ENCODE measurements at places on chromosomes 4 and X. TPM values are rescaled to one million over a fixed set of nuclear protein-coding genes. Genes with fewer than 3 reads are reported as not detected.
A peak's percentile ranks its signal among the peaks of the same experiment; 100 is the strongest.

Gene RPA4
- 1.1 TPM for total RNA-seq

DNA sequence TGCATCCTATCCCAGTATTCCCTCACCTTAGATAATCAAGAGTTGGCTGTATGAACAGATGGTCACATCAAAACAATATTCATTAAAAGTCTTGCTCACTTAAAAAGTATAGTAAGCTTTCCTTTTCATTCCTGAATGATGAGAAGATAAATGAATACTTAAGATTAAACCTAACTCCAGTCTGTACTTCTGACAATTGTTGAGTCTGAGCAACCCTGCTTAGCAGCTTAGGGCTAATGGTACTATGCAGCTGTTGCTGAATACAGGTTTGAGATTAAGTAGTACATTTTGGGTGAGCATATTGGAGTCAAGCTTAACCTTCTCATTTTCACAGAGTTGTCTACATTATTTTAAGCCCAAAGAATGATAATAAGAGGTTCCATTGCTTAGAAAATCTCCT lies 121.7 kb upstream of the ETNPPL start:
- no peak for DNase-seq

- DNase-seq, result no peak
Observed at GRCh38 chrX:123140904-123141303, 43.2 kb upstream of the GRIA3 start.

GRCh38 chr4:142818031-142818430 lies 28.1 kb downstream of the INPP4B start:
- no peak for DNase-seq

Gene TXLNG
- total RNA-seq, result 5.1 TPM

- peak; percentile 3 for DNase-seq
Observed at GRCh38 chrX:131577413-131577812, 33.5 kb downstream of the OR13H1 start.

DNA sequence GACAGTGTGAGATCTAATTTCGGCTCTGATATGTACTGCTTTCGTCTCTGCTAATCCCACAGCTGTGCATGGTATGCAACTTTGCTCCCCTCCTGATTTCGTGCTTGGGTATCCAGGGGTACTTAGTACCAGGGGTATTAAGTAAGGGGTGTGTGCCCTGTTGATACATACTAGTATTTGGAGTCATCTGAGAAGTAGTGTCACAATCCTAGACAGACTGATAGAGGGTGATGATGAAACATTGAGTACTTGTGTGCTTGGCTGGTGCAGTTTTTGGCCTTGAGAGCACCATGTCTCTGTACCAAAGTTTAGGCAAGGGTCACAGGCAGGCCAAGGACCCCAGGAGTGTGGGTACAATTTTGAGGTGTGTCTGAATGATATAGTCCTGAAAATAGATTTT lies 10.9 kb downstream of the GPAT3 start:
- DNase-seq, result no peak

Gene ZC4H2
- 11.6 TPM for total RNA-seq

- DNase-seq, result no peak
Observed at GRCh38 chrX:135194684-135195083, 23.5 kb upstream of the CT55 start.

Gene KIT
- total RNA-seq, result 0.29 TPM

- no peak for DNase-seq
Observed at GRCh38 chr4:114684462-114684861, 85.9 kb downstream of the UGT8 start.

- DNase-seq, result no peak
Observed at GRCh38 chr4:47071901-47072341, 40.6 kb downstream of the GABRB1 start.

DNA sequence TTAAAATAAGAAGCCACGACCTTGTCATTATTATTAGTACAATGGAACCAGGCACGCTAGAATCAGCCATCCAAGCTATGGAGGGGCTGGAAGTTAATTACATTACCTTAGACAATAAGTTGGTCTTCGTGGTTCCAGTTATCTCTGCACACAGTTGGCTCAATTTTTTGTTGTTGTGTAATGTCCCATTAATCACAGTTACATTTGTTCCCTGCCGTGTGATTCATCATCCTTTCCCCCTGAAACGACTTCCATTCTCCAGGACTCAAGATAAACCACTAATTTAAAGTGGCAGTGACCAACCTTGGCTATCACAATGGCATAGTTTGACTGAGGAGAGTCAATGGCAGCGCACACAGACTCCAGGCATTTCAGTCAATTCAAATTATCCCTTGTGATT lies 905.0 kb downstream of the RAB28 start:
- no peak for DNase-seq

DNA sequence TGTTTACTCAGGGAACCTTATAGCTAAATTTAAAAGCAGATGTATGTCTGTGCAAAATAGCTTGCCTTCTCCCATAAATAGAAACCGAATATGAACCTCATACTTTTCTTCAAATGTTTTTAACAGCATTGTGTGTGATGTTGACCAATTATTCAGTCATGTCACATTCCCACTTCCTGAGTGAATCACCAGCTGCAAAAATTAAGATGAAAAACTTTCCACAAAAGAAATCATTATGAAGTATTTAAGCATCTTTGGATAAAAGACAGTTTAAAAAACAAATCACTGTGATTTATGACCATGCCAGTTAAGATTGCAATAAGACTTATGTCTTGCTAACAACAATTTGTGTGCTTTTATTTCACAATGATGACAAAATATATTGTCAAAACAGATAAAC lies 220.1 kb downstream of the PDGFC start:
- no peak for DNase-seq

- no peak for DNase-seq
Observed at GRCh38 chr4:109754093-109754857, 24.4 kb upstream of the PLA2G12A start.

- DNase-seq, result no peak
Observed at GRCh38 chrX:120304256-120304655, 7.0 kb downstream of the TMEM255A start.

DNA sequence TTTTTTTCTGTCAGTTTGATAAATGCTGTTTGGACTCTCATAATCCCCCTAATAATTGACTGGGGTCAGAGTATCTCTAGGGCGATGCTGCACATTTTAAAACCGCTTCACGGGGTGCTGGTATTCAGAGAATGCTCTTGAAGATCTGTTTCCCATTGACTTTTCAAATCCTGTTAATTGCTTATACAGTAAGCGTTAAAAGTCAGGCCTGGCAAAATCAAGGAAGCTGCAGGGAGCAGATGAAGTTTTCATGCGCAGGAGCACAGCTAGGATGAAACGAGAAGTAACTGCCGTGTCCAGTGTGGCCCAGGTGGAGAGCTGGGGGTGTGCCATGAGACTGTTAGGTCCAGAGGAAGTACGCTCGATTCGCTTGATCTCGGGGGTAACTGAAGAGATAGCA lies 312.9 kb downstream of the TRIML1 start:
- DNase-seq, result no peak

- DNase-seq, result no peak
Observed at GRCh38 chrX:132532097-132532496, 43.3 kb upstream of the MBNL3 start.

Gene RASL11B
- under 0.01 TPM for total RNA-seq

Gene DTHD1
- not detected for total RNA-seq

- peak; percentile 50 for DNase-seq
Observed at GRCh38 chr4:6869944-6870343, 39.7 kb upstream of the TBC1D14 start.

Gene DMRTC1
- total RNA-seq, result not detected

- no peak for DNase-seq
Observed at GRCh38 chr4:188554413-188554812, 415.2 kb downstream of the TRIML1 start.

DNA sequence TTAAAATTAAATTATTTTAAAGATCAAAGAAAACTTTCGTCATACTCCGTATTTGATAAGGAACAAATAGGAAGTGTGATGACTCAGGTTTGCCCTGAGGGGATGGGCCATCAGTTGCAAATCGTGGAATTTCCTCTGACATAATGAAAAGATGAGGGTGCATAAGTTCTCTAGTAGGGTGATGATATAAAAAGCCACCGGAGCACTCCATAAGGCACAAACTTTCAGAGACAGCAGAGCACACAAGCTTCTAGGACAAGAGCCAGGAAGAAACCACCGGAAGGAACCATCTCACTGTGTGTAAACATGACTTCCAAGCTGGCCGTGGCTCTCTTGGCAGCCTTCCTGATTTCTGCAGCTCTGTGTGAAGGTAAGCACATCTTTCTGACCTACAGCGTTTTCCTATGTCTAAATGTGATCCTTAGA lies at the start of gene CXCL8:
Gene CXCL8 (plus strand): TSS at position 217 of the 426 bp plus-strand sequence. CDS start 90 bp downstream, at position 307.
- peak; percentile 67 for DNase-seq

Gene TCP11X2
- not detected for total RNA-seq

GRCh38 chrX:109863811-109864210 lies 130.8 kb upstream of the ACSL4 start:
- DNase-seq, result no peak

Gene NAT8L
- total RNA-seq, result under 0.01 TPM

DNA sequence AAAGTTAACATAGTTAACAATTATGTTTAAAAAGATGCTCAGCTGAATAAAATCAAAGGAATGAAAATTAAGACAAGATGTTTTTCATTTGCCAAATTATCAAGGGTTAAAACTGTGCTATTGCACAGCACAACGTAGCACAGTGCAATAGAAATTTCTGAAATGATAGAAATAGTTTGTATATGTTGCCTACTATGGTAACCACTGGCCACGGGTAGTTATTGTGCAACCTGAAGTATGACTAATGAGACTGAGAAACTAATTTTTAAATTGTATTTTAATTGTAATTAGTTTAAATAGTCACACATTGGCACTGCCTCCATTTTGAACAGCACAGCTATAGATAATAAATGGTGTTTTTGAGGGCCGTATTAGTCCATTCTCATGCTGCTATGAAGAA lies 343.1 kb upstream of the FAM241A start:
- no peak for DNase-seq

DNA sequence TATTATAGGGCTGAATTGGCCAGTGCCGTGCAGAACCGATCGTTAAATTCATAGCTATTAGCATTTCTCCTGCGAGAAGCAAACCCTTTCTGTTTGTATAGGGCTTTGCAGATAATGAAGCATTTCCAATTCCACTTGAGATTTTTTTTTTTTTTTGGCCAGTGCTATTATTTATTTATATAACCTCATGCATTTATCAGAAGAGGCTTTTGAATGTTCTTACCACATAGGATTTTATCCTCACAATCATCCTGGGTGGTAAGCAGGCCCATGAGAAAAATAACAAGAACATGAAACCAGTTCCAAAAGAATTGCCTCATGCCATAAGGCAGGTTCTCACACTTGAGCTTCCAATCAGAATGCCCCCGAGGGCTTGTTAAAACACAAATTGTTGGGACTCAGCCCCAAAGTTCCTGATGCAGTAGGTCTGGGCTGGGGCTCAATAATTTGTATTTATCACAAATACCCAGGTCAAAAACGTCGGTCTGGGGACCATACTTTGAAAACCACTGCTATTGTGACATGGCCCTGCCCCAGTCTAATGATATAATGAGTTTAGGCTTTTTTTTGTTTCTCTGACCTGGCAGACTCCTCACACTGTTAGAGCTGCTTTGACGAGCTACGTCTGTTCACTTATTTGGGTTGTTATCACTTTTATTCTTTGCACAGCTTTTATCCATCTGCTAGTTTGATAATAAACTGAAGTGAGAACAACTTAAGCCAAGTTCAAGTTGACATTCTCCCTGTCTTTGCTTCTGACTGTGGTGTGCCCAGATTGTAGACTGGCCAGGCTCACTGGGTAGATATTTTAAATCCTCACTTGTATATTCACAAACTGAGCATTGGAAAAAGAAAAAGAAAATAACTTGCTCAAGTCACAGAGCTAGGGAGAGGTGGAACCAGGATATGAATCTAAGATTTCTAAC lies 20.1 kb downstream of the SUPT20HL1 start:
- DNase-seq, result no peak

- no peak for DNase-seq
Observed at GRCh38 chr4:21134994-21135393, 434.7 kb downstream of the PACRGL start.

GRCh38 chrX:108417257-108417656 lies 21.0 kb downstream of the COL4A6 start:
- no peak for DNase-seq

Gene PPEF2
- not detected for total RNA-seq

Gene NMU
- not detected for total RNA-seq

DNA sequence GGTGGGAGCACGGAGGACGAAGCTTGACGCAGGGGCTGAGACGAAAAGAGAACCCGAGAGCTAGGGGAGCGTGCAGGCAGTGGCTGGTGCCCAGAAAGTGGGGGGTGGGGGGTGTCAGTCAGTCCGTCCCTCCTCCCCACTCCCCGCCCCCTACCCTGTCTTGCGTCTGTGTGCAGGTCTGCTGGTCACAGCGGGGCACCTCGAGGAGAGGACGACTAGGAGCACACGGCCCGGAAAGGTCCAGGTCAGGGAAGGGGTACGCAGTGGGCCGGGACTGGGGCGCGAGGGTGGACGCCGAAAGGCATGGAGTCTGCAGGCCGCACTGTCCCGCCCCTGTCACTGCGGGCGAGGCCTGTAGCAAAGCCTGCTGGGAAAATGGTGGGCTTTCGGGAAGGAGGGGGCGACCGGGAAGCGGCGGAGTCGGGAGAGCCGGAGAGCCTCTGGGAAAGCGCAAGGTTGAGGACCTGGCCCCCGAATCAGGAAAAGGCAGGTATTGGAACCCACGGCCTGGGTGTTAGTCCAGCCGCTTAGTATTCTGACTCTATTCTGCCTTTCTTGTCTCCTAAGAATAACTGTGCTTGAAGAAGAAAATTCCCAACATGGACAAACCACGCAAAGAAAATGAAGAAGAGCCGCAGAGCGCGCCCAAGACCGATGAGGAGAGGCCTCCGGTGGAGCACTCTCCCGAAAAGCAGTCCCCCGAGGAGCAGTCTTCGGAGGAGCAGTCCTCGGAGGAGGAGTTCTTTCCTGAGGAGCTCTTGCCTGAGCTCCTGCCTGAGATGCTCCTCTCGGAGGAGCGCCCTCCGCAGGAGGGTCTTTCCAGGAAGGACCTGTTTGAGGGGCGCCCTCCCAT lies 769 bp downstream of the TCEAL1 start:
- DNase-seq, result no peak

Gene PARM1
- under 0.01 TPM for total RNA-seq

GRCh38 chr4:105624530-105624929 lies 72.1 kb downstream of the ARHGEF38 start:
- peak; percentile 29 for DNase-seq

DNA sequence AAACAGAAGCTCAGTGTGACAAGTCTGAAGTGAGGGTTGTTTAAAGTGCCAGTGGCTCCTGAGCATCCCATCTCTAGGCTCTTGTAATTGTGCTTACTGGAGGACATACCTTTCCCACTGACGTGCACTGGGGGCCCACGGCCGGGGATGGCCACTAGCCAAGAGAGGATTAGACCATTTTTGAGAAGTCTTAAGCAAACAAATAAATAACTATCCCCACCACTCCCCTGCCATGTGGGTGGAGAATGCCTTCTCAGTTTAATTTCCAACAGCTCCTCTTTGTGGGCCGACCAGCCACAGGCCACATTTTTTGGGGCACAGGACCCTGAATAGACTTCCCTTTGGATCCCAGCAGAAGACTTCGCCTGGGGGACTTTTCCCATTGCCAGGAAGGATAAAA lies 125.0 kb upstream of the MSX1 start:
- DNase-seq, result no peak

Gene PACRGL
- total RNA-seq, result 26.8 TPM

DNA sequence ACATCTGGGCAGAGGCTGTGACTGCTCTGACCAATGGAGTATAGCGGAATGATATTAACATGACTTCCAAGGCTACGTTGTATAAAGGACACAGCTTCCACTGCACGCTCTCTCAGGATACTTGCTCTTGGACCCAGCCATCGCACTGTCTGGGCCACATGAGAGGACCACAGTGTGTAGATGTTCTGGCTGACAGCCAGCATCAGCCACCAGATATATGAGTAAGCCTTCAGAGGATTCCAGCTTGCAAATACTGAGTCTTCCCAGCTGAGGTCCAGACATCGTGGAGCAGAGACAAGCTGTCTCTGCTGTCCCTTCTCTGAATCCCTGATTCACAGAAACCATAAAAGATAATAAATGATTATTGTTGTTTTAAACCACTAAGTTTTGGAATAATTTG lies 146.8 kb upstream of the USP9X start:
- no peak for DNase-seq
